ENCODE measurements at places on chromosomes 2 and 18. TPM values are rescaled to one million over a fixed set of nuclear protein-coding genes. Genes with fewer than 3 reads are reported as not detected.

The LIMS1 gene
- 101 TPM for total RNA-seq

- DNase-seq: no peak
- H3K27me3 ChIP-seq: no peaks in the 10 kb centered on the region
- no peaks in the 10 kb centered on the region for H3K36me3 ChIP-seq
- no peak overlapping the region for H3K27ac ChIP-seq
- no peaks in the 10 kb centered on the region for H3K4me1 ChIP-seq
- H3K4me3 ChIP-seq: no peak overlapping the region
Measured at GRCh38 chr2:61898810-61899209, 6.7 kb upstream of the COMMD1 start.

The MSGN1 gene
- not detected for total RNA-seq

DNA sequence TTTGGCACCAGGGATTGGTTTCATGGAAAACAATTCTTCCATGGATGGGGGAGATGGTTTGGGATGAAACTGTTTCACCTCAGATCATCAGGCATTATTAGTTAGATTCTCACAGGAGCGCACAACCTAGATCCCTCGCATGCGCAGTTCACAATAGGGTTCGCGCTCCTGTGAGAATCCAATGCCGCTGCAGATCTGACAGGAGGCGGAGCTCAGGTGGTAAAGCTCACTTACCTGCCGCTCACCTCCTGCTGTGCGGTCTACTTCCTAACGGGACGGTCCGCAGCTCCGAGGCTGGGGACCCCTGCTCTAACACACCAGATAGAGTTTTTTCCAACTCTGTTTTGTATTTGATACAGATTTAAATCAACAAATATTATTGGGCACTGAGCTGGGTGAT is 286.5 kb downstream of the MTX2 start:
- H3K27ac ChIP-seq: no peak overlapping the region
- no peaks in the 10 kb centered on the region for H3K36me3 ChIP-seq
- peaks cover 5% of the 10 kb centered on the region for H3K4me1 ChIP-seq
- no peak for DNase-seq
- H3K4me3 ChIP-seq: no peak overlapping the region

DNA sequence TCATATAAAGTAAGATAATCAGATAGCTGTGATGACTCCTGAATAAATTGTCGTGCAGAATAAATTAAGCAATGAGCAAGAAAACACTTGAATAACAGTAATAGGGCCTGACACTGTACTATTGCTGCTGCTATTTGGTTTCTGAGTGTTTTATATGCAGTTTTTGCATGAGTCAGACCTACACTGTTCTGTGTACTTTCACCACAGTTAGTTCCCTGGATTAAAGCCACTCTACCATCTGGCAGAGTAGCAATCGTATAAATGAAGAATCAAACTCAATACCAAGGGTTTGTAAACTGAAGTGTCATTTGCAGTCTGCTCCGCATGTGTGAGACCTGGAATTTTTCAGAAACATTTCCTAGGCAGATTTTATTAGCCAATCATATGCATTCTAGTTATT is 398.6 kb upstream of the CDH7 start:
- H3K36me3 ChIP-seq: no peaks in the 10 kb centered on the region
- H3K27me3 ChIP-seq: no peaks in the 10 kb centered on the region
- H3K4me3 ChIP-seq: no peak overlapping the region
- no peak for DNase-seq
- H3K4me1 ChIP-seq: no peaks in the 10 kb centered on the region

The LIMS3 gene
- total RNA-seq: 2.6 TPM

GRCh38 chr2:168528016-168528415 is 71.9 kb downstream of the CERS6 start:
- H3K27me3 ChIP-seq: no peaks in the 10 kb centered on the region
- no peaks in the 10 kb centered on the region for H3K36me3 ChIP-seq
- peaks cover 24% of the 10 kb centered on the region for H3K4me1 ChIP-seq
- H3K27ac ChIP-seq: peak overlapping the region; percentile 51
- H3K4me3 ChIP-seq: no peak overlapping the region

DNA sequence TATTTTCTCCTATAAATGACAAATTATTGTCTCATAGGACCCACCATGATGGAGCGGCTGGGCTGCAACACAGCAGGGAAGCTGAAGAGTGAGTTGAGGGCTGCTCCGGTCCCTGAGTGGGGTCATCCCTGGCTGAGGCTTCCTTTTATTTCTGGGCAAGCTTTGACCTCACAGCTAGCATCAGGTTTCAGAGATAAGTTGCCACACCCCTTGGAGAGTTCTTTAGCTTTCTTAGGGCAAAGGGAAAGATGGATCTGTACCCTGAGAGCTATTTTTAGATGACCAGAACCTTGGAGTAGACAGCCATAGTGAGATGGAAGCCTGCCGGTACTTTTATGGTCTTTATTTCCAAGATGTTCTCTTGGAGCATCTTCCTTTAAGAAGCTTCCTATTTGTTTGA is 11.5 kb downstream of the MYL1 start:
- H3K4me1 ChIP-seq: no peaks in the 10 kb centered on the region
- H3K27ac ChIP-seq: no peak overlapping the region
- DNase-seq: no peak
- no peaks in the 10 kb centered on the region for H3K27me3 ChIP-seq
- H3K4me3 ChIP-seq: no peak overlapping the region
- H3K36me3 ChIP-seq: no peaks in the 10 kb centered on the region

GRCh38 chr18:2312440-2312839 is 258.9 kb downstream of the METTL4 start:
- H3K36me3 ChIP-seq: no peaks in the 10 kb centered on the region
- H3K27me3 ChIP-seq: no peaks in the 10 kb centered on the region
- no peak overlapping the region for H3K4me3 ChIP-seq
- H3K27ac ChIP-seq: no peak overlapping the region
- no peak for DNase-seq
- no peaks in the 10 kb centered on the region for H3K4me1 ChIP-seq

- no peak for DNase-seq
- H3K27ac ChIP-seq: no peak overlapping the region
- H3K36me3 ChIP-seq: no peaks in the 10 kb centered on the region
- no peaks in the 10 kb centered on the region for H3K4me1 ChIP-seq
- H3K4me3 ChIP-seq: no peak overlapping the region
- no peaks in the 10 kb centered on the region for H3K27me3 ChIP-seq
Measured at GRCh38 chr2:81672516-81672915, 1368.0 kb upstream of the LRRTM1 start.

GRCh38 chr18:13831864-13832508 is 8.0 kb downstream of the MC5R start:
- H3K27ac ChIP-seq: no peak overlapping the region
- no peak for DNase-seq

Measured in Panc1 (cell line).